ENCODE measurements at places on chromosomes 7 and 10.

DNA sequence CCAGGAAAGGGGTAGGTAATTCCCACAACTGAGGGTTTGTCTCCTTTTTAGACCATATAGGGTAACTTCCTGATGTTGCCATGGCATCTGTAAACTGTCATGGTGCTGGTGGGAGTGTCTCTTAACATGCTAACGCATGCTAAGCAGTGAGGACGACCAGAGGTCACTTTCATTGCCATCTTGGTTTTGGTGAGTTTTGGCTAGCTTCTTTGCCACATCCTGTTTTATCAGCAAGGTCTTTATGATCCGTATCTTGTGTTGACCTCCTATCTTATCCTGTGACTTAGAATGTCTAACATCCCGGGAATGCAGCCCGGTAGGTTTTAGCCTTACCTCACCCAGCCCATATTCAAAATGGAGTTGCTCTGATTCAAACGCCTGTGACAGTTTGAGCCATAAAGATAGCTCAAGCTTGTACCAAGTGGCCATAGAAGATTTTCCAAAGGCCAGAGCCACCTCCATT is 176.0 kb upstream of the NAMPT start:
- DNase-seq, result no peak

DNA sequence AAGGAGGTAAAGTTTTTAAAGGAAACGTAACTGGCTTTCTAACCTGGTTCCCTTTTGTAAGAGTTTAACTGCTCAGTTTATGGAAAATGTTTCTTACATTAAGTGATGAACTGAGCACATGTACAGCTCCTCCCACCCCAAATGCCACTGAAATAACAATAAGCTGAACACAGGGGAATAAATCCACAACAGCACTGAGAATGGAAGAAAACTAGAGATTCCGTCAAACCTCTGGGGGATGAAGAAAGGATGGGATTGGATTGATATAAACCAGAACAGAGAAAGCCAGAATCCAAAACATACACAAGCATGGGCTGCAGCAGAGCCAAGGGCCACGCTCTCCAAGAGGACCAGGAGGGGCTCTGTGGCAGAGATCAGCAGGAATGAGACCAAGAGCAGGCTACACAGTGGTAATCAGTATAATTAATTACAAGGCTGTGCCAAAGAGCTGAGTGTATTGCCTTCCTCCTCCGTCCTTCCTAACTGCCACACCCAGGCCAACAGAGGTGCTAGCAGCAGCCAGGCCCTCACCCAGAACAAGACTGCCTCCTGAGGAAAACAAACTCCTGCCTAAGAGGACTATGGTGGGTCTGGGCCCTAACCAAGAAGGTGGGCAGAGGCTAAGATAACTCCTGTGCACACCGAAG is 73.9 kb downstream of the KIAA1549 start:
- no peak for DNase-seq

DNA sequence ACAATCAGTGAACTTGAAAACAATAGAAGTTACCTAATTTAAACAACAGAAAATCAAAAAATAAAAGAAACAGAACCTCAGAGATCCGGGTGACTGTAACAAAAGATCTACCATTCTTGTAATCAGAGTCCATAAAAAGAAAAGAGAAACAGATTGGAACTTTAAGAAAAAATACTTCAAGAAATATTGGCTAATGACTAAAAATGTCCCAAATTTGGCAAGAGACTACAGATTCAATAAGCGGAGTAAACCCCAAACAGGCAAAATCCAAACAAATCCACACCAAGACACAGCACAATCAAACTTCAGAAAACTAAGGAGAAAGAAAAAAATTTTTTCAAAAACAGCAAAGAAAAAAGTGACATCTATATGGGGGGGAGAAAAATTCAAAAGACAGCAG is 15.1 kb downstream of the GSAP start:
- no peak for DNase-seq

GRCh38 chr7:5396999-5397663 is 26.5 kb downstream of the TNRC18 start:
- DNase-seq, result peak; percentile 86

DNA sequence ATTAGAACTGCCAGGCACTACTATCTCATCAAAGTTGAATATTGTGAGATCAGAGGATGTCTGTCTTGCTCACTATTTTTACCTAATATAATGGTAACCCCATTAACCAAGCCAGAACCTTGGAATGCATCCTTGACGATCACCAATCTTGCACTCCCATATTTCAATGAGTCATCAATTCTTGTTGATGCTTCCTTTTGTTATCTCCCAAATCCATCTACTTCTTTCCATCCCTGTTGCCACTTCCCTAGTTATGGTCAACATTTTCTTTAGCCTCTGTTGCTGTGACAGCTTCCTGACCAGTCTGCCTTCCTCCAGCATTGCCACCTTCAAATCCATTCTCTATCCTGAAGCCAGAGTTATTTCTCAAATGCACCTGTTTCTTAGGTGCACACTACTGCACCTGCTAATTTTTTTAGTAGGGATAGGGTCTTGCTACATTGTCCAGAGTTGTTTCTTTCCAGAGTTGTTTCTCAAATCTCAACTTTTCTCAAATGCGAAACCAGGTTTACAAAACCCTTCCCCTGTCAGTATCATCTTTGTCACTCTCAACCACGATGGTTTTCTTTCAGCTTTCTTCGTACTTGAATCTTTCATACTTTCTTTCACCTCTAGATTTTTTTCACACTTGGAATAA is 15.7 kb downstream of the ITGA8 start:
- no peak for DNase-seq

DNA sequence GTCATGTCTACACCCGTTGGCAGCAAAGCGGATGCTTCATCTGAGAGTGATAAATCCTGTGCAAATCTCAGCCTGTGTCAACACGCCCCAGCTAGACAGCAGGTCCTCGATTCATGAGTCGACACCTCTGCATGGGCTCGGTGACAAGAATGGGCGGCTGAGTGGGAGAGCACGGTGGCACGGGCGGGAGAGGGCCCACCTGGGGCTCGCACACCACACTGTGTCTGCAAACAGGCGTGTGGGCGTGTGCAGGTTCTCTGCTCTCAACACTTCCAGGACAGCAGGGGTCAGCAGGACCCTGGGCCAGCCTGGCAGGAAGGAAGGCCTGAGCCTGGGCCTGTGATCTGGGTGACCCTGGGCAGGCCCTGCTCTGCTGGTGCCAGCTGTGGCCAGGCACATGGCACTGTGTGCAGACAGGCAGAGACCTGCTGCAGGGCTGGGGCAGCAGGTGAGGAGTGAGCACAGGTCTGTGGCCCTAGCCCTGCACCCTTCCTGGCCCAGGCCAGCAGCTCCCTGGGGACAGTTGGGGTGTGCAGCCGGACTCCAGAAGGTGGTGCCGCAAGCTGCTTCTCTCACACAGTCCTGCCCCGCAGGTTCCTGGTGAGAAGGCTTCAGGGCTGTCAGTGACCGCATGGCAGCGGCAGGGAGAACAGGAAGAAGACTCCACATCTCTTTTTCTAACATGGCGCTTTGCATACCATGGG is 216.4 kb downstream of the ELFN1 start:
- no peak for DNase-seq

DNA sequence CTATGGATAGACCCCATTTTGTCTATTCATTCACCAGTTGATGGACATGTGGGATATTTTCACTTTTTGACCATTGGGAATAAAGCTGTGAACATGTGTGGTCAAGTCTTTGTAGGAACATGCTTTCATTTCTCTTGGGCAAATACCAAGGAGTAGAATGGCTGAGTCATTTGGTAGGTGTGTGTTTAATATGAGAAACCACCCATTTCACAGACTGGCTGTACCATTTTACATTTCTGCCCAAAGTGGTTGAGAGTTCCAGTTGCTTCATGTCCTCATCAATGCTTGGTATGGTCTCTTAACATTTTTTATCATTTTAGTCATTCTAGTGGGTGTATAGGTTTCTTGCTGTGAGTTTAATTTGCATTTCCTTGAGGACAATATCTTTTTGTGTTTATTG is 124.9 kb upstream of the RHEB start:
- no peak for DNase-seq

DNA sequence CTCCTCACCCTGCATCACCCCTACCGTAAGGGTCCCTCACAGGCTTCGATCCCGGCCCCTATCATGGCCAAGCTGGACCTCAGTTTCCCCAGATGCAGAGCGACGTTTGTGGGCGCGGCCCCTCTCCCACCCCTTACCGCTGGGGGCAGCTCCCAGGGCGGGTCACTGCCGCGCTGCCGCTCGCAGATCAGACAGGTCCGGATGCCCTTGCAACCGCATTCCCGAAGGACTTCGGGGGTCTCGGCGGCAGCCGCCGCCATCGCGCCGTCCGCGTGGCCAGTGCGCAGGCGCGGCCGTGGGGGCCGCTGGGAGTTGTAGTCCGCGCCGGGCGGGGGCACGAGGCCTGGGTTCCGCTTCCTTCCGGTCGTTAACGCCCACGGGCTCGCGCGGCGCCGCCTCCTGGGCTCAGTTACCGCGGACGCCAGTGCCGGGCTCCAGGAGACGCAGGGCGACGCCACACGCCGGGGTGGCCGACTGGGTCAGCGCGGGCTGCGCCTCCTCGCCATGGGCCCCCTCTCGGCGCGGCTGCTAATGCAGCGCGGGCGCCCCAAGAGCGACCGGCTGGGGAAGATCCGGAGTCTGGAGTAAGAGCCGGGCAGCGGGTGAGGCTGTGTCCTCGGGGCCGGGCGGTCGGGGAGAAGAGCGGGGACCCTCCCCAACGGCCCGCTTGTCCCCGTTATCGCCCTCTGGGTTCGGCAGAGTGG is at the start of the genes ALKBH4 and LRWD1:
TSS of gene ALKBH4 (minus strand) at position 287 of the 704 bp plus-strand sequence. CDS start at position 260, 27 bp downstream.
TSS of gene LRWD1 (plus strand) at position 408 of the 704 bp plus-strand sequence. CDS start at position 505, 97 bp downstream.
- peak; percentile 88 for DNase-seq

DNA sequence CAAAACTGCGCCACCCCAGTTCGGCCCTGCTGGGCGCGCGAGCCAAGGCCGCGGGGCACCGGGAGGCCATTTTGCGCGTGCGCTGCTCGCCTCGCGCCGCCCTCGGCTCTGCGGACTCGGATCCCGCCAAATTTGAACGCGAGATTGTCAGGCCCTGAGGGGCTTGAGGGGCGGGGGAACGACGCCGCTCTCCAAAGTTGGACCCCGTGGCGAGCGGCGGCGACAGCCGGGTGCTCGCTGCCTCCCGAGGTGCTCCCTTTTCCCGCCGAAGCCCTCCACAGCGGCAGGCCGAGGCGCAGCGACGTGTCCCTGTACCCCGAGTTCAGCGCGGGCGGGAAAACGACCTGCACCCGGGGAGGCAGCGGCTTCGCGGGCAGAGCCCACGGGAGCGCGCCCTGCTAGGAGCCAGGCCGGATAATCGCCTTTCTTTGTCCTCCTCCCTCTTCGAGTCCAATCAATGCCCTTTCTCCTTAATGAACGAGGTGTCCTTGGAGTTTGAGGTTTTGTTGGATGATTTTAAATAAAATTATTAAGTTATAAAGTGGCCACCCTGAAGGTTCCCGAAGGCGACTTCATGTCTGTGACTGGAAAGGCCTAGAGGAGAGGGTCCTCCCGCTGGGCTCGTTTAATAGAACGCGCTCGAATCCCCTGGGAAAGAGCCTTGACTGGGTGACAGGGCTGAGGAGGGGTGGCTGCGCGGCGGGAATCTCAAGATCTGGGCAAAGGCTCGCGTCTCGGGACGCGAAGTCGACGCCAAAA is 10.7 kb upstream of the SPAG6 start:
- no peak for DNase-seq

DNA sequence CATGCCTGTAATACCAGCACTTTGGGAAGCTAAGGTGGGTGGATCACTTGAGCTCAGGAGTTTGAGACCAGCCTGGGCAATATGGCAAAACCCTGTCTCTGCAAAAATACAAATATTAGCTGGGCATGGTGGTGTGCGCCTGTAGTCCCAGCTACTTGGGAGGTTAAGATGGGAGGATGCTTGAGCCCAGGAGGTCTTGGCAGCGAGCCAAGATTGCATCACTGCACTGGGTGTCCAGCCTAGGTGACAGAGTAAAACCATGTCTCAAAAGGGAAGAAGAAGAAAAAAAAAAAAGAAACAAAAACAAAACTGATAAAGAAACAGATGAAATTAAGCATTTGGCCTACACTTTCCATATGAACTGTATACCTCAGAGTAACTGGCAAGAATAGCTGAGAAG is 319.2 kb downstream of the PARD3 start:
- DNase-seq, result no peak

DNA sequence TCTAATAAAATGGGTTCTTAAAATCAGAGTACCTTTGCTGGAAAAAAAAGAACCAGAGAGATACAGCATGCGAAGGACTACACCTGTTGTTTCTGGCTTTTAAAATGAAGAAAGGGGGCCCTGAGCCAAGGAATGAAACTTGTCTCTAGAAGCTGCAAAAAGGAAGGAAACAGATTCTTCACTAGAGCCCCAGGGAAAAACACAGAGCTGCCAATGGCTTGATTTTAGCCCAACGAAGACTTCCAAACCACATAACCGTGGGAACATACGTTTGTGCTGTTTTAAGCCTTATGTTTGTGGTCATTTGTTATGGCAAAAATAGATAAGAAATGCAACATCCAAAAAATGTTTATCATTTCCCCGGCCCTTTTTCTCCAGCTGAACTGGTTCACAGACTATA is 780.0 kb downstream of the SORCS1 start:
- no peak for DNase-seq

DNA sequence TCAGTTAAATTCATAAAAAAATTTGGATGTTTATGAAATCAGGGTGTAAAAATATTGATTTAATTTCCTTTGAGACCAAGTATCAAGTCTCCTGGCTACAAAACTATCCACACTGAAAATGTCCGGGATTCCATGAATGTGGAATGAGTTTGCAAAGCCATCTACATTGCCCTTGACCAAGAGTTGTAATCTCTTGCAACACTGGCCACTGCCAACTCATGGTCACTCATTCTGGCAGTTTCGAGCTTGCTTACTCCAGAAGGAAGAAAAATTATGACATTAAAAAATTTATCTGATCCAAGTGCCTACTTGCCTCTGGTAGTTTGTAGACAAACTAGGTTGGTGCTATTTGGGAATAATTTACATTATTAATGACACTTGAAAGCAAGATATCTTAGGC is 84.2 kb downstream of the NPY start:
- no peak for DNase-seq

GRCh38 chr10:130929422-130930325 is 381.8 kb downstream of the TCERG1L start:
- DNase-seq, result peak; percentile 33

DNA sequence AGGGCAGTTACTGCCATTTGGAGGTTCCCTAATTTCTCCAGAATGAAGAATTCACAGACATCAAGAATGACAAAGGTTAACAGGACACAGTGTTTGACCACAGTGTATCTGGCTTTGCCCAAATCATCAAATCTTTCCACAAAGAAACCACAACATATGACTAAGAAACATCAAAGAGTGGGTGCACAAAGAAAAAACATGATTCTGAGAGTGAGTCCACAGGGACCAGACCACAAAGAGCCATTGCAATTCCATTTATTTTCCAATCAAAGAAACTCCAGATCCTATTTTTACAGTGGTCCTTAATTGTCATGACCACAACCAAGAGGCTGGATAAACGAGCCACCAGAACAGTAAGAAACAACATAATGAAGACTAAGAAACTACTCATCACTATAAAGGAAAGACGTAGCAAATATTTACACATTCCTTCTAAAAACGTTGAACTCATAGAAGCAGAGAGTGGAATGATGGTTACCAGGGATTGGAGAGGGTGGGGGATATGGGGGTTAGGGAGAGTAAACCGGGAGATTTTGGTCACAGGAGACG is 286.5 kb downstream of the DOCK4 start:
- DNase-seq, result no peak

Measured in NCI-H1436 (cell line).